ENCODE measurements at places on chromosomes 6 and 20.

DNA sequence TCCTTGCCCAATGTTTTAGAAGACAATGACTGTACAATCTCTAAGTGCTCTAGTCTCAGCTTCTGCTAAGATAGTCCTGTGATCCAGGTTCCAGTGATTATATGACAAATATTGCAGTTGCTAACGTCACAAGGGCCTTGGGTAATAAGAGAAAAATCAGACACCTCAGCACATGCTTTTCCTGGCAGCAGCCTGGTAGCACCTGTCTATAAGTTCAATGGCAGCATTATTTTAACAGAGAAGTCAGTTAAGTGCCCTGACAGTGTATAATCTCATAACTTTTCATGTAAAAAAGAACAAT lies 121.3 kb upstream of the BCLAF1 start:
- DNase-seq = no peak

GRCh38 chr6:149901444-149902140 lies 3.7 kb upstream of the RAET1E start:
- DNase-seq = no peak

DNA sequence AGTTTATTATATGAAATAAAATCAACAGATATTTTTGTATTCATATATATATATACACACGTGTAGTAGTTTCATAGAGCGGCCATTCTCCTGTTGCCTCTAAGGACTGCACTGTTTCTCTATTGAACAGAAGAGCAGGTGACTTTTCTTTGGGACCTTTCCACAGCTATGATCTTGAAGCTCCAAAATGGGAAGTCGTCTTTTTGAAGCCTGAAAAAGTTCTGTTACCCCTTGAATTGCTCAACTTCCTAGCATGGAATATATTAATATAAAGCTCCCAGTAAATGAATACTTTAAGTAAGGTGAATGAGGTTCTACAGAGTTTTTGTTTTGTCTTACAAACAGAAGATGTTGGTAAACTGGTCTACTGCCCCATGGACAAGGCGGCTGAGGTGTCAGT lies 42.2 kb upstream of the ADTRP start:
- no peak for DNase-seq

DNA sequence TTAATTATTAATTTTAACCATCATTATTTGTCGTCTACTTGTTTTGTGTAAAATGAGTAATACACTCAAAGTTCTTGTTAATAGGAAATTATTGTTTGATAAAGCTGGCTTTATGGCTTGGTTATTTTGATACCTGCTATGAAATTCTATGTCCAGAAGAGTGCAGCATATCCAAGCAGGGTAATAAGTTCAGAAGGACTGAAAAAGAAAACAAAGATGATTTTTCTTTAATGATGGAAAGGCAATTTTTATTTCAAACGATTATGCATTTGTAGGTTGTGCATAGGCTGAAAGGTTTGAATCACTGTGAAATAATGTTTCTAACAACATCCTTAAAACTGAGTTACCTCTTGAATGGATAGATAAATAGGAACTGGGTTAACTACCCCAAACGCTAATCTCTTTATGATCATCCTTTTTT lies 1.4 kb upstream of the MAN1A1 start:
- DNase-seq = no peak

GRCh38 chr20:45313943-45314342 lies 5.8 kb upstream of the MATN4 start:
- DNase-seq = no peak

DNA sequence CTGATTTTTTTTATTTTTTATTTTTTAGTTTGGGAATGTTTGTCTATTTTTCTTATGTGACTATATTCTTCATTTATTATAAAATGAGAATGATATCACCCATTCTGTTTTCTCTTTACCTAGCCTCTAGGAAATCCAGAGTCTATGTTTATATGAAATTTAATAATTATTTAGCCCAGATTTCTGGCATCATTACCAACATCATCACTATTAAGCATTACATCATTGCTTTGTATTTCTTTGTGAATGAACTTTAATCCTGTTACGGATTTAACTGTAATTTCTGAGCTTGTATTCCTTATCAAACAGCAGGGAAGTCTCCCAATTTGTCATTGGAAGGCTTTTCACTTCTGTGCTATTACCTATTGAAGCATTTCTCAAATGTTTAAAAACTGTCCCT lies 72.7 kb upstream of the NOX3 start:
- no peak for DNase-seq

DNA sequence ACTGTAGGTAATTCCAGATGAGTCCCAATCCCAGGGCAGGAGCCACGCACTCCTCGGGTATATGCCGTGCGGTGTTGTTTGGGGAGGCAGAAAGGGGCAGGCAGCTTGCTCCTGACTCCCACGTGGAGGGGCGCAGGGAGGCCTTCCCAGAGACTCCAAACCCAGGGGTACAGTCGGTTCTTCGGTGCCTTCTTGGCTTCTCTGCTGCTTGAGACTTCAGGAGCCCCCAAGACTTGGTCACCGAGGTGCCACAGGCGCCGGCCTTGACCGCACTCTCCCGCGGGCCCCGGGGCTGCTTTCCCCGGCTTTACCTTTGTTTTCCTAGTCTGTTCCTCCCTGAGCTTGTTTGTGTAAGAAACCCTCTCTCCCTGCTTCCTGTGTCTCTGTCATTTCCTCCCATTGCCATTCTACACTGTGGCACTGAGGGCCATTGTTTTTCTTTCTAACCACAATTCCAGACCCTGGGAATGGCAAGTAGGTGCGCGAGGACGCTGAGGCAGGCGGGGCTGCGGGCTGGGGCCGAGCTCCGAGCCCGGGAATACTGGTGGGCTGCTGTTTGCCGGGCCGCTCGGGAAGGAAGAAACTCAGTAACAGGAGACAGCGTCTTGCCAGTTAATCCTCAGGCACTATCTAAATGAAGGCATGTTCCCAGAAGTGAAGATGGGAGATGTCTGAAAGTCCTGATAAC lies 215.6 kb upstream of the HEY2 start:
- DNase-seq = no peak

- DNase-seq = no peak
Observed at GRCh38 chr6:31907158-31907813, 5.4 kb upstream of the ZBTB12 start.

GRCh38 chr6:150037526-150038201 lies 12.3 kb upstream of the RAET1L start:
- no peak for DNase-seq

GRCh38 chr6:156589281-156589680 lies 187.9 kb upstream of the ARID1B start:
- no peak for DNase-seq

DNA sequence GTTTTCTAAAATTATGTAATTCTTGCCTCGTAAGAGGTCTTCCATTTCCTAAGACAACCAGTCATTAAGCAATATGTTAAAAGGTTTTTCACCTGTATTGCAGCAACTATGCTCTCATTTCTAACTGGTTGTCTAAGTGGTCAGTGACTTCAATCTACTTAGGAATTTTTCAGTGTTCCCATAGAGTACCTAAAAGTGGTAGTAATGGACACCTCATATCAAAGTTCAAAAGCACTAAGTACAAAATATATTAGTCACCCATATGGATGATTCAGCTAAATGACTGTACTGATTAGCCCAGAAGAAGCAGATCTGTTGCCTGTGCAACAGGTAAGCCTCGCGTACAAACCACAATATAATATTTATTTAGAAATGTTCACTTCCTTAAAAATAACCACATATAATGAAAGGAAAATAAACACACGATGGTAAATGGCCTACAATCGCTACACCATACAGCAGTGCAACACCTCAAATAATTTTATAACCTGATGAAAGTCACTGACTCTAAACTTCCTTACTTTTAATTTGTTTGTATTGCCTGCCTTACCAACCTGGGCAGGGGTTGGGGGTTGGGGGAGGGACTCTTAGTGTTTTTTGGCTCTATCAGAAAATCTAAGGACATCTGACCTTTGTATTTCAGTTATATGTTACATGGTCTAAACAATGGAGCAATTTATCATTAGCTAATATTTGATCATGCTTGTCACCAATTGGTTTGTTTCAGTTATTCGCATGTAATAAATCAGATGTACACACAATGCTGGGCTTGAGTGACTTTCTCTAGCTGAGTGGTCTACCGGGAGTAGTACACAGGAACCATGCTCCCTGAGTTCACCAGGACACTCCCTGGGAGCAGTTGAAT lies 105.9 kb downstream of the HIVEP2 start:
- DNase-seq = no peak

DNA sequence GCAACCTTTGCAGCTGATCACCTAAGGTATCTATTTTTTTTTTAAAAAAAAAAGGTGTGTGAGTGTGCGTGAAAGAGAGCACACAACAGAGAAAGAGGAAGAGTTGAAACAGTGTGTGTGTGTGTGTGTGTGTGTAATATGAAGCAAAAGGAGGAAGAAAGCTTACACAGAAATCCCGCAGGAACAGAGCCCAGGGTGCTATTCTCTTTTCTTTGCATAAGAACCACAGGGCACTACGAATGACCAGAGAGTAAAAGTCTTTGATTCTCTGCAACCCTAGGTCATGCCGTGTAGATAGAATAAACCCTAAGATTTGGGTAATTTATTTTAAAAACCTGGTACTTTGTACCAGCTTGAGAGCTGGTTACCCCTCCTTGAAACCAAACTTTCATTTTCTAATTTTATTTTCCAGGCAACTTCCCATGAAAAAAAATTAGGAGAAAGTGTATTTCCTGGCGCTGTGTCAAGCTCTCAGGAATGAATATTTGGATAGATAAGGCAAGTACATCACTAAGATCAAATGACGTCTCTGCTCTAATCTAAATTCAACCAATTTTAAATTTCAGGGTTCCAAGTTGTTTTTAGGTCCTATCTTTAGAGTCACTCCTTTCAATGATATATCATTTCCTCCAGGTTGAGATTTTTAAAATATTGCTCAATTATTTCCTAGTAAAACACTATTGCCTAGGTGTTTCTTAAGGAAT lies 47.9 kb upstream of the ID4 start:
- no peak for DNase-seq

GRCh38 chr6:169838346-169839028 lies 87.1 kb downstream of the ERMARD start:
- DNase-seq = no peak

- no peak for DNase-seq
Observed at GRCh38 chr6:106167096-106167814, 81.1 kb downstream of the PRDM1 start.

DNA sequence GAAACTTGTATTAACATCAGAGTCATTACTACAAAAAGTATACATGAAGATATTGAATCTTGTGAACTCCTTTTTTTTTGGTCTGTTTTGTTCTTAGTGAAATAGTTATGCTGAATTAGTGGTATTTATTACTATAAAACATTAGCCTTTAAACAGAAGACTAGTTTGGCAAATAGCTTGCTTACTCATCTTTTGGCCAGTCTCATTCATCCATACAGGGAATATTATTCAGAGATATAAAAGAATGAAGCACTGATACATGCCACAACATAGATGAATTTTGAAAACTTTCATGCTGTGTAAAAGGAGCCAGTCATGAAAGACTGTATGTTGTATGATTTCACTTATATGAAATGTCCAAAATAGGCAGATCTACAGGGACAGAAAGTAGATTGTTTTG lies 205.9 kb downstream of the ZFAND3 start:
- DNase-seq = no peak
